ENCODE measurements at places on chromosomes 3 and 15.

GRCh38 chr3:150411976-150412375 is 3.9 kb downstream of the TSC22D2 start:
- peak; percentile 68 for DNase-seq

DNA sequence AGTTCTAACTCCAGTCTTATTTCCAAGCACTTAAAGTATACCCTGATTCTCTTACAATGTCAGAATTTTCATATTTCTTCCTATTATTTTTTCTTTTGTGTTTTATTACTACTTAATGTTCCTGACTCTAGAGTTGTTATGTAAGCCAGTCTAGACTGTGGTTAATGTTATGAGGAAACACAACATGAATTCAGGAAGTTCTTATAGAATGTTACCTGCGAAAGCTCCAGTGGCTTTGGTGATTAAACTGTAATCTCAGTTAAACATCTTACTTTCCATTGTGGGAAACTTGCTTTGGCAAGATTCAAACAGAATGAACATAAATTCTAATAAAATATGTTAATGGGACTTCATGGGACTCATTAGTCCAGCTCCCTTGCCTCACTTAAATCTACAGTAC is 36.6 kb upstream of the CHL1 start:
- no peak for DNase-seq

DNA sequence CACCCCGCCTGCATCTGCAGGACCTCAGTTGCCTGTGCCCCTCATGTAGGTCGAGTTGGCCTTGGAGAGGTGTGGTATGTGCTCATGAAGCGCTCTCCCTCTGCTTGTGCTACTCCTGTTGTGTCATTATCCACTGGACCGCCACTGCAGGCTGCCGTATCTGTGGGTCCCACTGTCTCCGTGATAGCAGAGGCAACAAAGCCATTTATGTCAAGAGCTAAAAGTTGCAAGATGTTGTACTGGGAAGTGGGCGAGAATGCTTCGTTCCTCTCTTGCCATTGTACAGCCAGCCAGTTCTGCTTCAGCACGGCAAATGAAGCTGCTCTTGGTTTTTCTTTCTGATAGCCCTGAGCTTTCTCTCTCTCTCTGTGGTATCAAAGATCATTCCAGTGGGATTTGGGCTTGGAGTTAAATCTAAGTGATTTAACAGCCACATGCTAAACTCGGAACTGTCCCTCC is 89.0 kb downstream of the TMEM212 start:
- no peak for DNase-seq

DNA sequence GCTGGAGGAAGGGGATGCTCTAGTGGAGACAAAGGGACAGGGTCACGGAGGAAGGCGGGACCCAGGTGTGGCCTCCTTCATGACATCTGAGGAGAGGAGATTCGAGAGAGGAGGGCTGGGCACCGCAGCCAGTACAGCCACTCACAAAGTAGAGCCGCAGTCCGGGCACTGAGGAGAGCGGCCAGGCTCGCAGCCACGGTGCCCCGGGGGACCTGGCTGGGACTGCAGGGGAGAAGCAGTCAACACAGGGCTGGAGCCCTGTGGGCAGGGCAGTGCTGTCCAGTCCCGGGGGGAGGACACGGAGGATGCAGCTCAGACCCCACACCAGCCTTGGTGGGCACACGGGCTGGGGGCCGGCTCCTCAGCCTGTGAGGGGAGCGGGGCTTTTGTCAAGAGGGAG is 40.3 kb downstream of the HMCES start:
- no peak for DNase-seq

- DNase-seq, result no peak
Measured at GRCh38 chr3:80285388-80285787, 517.6 kb upstream of the ROBO1 start.

DNA sequence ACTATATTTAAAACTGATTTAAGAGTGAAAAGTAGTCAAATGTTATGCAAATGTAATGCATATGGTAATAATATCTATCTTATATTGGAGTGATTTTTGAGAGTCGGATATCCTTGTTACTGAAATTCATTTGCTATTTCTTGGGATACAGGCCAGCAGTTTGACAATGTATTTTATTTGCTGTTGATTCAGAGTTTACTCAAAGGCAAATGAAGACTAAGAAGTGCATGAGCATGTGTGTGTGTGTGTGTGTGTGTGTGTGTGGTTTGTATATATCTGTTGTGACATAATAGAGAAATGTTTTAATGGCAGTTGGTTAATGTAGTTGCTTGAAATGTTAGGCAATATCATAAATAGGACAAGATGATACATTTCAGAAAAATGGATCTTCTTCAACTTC is 39.0 kb downstream of the UNC13C start:
- no peak for DNase-seq
